ENCODE measurements at places on chromosomes 12 and 14.

DNA sequence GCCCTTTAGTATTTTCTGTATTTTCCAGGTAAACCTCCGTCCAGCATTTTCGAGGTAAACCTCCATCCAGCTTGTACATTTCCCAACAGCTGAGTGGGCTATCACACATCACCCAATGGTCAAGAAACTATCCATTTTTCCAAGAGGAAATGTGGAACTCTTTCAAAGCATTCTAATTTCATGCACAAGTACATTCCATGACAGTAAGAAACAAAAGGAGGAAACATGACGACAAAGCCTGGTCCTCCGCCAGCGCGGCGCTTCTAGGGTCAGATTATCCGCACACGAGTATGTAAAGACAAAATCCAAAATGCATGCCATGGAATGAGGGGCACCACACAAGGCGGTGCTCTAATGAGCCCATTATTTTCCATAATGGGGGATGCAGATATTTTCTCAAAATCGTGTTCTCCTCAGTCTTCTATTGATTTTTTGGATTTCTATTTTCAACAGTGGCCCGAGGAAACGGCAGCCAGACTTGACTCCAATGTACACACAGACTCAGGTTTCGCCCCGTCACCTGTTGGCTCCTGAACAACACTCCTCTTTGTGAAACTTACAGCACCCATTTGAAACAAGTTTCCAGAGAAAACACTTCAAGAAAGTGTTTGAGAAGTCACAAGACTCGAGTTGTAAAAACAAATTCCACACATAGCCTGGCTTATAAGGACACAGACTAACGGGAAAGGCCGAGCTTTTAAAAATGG, 107.4 kb downstream of the PRICKLE1 start:
- DNase-seq = no peak

DNA sequence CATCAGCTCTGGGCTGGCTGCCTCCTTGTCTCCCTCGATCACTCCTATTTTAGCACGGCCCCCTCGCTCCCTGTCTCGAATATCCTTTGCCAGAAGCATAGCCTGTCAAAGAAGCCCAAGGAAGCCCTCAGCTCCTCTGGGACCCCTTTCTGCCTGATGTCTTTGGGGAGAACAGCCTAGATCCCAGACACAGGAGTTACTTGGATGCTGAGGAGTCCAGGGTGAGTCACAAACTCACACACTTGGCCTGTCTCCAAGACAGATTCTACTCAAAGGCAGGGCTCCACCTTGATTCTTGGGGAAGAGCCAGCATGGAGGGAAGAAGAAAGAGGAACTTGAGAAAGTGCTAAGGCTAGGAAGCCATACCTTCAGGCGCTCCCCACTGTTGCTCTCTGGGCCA, 8.1 kb downstream of the AVIL start:
- no peak for DNase-seq

- no peak for DNase-seq
Observed at GRCh38 chr12:118549510-118549980, 173.2 kb downstream of the SUDS3 start.

GRCh38 chr12:29644536-29645162, 139.1 kb downstream of the TMTC1 start:
- DNase-seq = no peak

DNA sequence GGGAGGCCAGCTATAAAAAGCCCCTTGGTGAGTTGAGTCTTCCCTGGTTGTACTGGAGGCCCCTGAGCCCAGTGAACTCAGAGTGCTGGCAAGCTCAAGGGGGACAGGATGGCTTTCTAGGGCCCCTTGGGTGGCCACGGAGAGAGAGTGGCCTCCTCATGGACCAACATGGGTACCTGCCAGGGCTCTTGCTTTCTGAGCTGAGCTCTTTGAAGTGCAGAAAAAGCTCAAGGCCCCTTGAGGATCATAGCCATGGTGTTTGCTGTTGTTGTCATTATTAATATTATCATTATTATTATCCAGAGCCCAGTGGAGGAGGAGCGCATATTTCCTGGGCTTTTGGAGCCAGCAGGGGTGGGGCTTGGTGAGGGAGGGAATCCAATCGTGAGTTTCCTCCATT, 6.7 kb downstream of the RNFT2 start:
- no peak for DNase-seq

- no peak for DNase-seq
Observed at GRCh38 chr12:120000556-120000955, 11.5 kb downstream of the BICDL1 start.

GRCh38 chr12:54025499-54026405, 2.5 kb upstream of the HOXC6 start:
- DNase-seq = no peak

- DNase-seq = no peak
Observed at GRCh38 chr14:104290756-104291122, 152.4 kb downstream of the KIF26A start.

DNA sequence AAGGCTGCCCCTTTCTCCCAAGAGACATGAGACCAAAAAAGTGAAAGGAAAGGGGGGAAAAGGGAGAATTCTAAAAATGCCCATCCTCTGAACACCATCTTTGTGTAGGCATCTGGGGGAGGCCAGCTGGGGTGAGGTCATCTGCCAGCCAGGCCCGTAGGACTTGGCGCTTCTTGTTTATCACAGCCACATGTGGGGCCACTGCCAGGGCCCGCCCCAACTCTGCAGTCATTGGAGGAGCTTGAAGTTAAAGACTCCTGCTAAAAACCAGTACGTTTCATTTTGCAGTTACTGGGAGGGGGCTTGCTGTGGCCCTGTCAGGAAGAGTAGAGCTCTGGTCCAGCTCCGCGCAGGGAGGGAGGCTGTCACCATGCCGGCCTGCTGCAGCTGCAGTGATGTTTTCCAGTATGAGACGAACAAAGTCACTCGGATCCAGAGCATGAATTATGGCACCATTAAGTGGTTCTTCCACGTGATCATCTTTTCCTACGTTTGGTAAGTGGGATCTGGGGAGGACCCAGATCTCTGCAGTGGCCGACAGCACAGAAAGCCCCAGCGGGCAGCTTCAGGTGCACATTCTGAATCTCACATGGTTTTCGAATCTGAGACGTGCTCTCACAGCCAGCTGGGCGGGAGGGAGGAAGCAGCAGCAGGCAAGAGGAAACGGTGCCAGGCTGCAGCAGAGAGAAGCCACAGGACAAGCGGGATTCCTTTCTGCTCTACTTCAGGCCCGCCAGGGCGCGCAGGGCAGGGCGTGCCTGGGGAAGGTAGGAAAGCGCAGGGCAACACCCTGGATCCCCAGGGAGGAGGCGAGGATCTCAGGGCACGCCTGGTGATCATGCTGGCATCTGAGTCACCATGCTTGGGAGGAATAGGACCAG, at the start of gene P2RX7:
Gene P2RX7, plus strand, starts transcription at position 276 of the 881 bp plus-strand sequence. Its CDS starts 95 bp downstream, at position 371.
- DNase-seq = peak; percentile 99

- no peak for DNase-seq
Observed at GRCh38 chr12:95966287-95966870, 23.2 kb downstream of the AMDHD1 start.

Data from globus pallidus (tissue), 1 donor.